ENCODE measurements at places on chromosomes 11 and 22.

DNA sequence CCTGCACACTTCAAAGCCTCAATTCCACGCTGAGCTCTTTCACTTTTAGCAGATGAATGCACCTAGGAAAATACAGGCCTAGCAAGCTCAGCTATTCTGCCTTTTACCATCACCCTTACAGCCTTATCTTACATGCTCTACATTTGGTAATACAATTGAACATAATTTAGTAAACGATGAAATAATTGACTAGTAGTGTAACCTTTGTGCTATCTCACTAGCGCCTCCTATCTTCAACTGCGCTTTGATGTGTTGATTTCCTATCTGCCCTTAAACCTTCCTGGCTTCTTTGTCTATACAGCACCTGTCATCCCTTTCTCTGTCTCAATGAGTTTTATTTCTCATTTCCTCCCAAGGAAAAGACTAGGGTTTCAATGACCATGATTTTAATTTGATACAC lies 149.7 kb downstream of the LRRC4C start:
- no peak for DNase-seq

DNA sequence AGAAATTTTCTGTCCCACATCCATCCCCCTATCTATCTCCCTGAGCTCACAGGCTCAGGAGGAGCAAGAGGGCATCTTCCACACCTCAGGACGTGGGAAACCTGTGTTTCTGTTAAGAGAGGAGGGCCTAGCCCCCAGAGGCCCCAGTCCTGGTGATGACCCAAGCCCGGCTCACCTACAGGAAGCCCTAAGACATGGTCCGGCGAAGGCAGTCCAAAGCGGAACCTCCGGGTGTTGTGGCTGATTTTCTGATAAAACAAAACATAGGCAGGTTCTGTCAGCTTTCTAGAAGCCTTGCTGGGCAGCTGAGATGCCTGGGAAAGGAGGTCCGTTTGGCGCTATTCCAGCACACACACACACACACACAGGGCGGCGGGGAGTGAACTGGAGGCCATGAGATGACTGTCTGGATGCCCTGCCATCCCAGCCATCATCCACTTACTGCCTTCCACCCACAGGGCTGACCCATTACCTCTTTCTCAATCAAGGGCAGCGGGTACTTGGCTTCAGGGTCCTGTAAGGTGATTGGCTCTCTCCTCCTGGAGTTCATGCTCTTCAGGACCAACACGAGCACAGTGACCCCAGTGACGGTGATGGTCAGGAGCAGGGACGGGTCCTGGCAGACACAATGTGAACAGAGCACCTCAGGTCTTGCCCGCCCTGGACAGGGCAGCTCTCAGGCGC lies 882 bp downstream of the CYB5R2 start:
- no peak for DNase-seq

GRCh38 chr22:28229566-28230485 lies 310.8 kb upstream of the PITPNB start:
- DNase-seq, result no peak

GRCh38 chr11:70913715-70914231 lies 338.6 kb downstream of the SHANK2 start:
- DNase-seq, result no peak

GRCh38 chr11:126380909-126381308 lies 25.4 kb downstream of the ST3GAL4 start:
- DNase-seq, result no peak

DNA sequence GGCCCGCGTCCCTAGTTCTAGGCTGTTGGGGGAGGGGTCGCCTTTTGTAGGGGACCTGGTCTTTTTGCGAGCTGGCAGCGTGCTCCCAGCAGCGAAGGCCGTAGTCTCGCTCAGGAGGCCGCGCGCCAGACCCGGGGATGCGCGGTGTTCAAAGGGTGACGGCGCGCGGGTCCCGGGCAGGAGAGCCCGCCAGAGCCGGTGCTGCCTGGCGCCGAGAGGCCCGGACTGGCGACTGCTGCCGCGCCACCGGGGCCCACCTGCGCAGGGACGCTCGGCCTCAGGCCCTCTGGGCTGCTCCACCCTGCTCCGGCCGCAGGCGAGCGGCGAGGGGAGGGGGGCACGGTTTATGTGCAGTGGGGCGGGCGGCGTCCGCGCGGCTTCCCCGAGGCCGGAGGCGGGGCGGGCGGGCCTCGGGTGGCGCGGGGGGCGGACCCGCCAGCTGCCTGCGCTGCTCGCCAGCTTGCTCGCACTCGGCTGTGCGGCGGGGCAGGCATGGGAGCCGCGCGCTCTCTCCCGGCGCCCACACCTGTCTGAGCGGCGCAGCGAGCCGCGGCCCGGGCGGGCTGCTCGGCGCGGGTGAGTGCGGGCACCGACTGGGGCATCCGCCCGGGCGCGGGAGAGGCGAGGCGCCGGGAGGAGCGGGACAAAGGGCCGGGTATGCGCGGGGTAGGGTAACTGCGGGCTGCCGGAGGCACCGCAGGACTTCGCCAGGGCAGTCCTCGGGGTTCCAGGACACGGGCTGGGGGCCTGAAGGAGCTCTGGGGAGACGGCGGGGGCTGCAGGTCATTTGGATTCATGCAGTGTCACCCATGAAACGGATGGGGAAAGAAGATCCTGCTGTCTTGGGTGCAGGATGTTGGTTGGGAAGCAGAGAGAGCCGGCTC lies at the start of gene PRSS23:
Gene PRSS23 (plus strand): TSS at position 467 of the 884 bp plus-strand sequence. CDS start 7,102 bp downstream, outside the sequence.
- DNase-seq, result no peak

GRCh38 chr11:115961159-115962003 lies 457.2 kb upstream of the CADM1 start:
- DNase-seq, result no peak

GRCh38 chr11:17439316-17439782 lies 37.3 kb downstream of the ABCC8 start:
- no peak for DNase-seq

DNA sequence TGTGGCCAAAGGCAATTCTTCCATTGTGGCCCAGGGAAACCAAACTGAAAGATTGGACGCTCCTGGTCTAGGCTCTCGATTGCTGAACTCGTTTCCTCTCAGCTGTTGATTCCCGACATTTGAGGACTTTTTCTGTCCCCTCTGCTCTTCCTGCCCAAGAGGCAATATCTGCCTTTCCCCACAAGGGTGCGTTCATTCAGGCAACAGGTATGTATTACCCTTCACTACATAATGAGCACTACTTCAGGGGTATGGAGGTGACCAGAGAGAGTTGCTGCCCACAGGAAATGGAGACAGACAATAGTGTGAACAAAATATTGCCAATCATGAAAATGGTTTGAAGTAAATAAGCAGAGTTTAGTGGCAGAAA lies 8.2 kb downstream of the PTH start:
- no peak for DNase-seq

GRCh38 chr11:3194016-3194816 lies 24.4 kb downstream of the MRGPRG start:
- no peak for DNase-seq

DNA sequence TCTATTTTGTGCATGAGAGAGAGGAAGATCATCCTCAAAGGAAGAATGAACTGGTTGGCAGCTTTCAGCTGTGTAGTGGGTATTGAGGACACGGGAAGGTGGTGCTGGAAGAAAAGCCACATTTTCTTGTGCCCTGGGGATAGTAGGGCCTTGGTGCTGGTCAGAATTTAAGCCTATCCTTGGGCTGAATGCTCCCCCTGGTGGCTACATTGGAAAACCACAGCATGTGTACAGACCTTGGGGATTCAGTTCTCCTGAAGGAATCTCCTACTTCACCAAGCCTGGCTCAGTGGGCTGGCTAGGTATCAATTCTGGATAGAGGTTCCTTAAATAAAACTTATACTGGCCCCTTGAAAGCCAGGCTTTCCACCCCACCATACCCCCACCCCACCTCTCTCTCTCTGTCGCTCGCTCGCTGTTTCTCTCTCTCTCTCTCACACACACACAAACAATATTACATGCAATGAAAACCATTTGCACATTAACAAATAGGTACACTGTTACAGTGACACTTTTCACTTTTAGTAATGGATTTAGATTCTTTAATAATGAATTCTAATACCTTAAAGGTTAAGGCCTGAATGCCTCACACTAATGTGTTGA lies 2.8 kb upstream of the OR51M1 start:
- no peak for DNase-seq

DNA sequence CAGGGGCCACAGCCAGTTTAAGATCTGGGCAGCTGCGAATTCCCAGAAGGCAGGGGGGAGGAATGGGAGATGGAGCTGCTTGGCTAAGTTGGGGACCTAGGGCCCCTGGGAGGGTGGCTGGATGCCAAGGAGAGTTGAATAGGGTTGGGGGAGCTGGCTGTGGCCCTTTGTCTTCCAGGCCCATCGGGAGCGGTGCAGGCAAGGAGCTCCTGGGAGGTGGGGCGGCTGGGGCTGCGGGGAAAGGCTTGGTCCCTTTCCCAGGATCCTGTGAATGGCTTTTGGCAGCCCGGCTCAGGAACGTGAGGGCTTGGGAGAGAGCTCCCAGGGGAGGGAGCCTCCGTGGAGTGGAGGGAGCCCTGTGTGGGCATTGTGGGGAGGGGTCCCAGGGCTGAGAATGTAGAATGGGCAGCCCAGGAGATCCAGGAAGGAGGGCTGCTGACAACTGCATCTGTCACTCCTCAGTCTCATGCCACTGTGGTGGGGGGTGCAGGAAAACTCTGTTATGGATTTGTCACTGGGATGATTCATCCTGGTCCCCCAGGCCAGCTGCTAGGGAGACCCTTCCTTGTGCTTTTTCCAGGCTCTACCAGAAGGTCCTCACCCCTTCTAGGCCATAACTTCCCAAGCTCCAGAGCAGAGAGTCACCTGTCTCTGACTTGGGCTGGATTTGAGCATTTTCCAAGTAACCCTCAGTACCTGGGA lies 6.0 kb downstream of the FREY1 start:
- peak; percentile 76 for DNase-seq

Data from substantia nigra (tissue), 51 donors.